ENCODE measurements at places on chromosomes 4 and X. TPM values are rescaled to one million over a fixed set of nuclear protein-coding genes. Genes with fewer than 3 reads are reported as not detected.

FAT4 gene
- total RNA-seq, result 0.04 TPM

TDO2 gene
- not detected for total RNA-seq

MTMR1 gene
- total RNA-seq, result 38.2 TPM

- DNase-seq, result no peak
- H3K36me3 ChIP-seq, result no peaks in the 10 kb centered on the region
- no peak overlapping the region for H3K27ac ChIP-seq
Observed at GRCh38 chrX:68632491-68632890, 15.0 kb upstream of the STARD8 start.

DNA sequence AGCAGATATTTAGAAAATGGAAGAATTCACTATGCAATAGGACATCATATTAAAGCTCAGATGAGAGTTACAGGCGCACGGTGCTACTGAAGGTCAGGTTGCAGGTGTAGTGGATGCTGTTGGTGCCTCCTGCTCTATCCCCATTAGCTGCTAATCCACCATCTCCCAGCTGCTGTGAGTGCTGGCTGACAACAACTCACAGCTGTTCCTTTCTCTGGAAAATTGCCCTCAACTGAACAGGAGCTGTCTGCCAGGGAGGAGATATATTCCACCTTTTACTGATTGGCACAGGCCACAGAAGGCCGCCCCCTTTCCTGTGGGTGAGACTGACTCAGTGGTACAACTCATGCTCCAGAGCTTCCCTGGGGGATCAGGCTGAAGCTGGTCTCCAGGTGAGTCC lies 48.7 kb downstream of the UCHL1 start:
- no peak overlapping the region for H3K27ac ChIP-seq
- H3K27me3 ChIP-seq, result no peaks in the 10 kb centered on the region
- H3K36me3 ChIP-seq, result no peaks in the 10 kb centered on the region
- no peaks in the 10 kb centered on the region for H3K4me1 ChIP-seq
- H3K4me3 ChIP-seq, result no peak overlapping the region

- no peak for DNase-seq
- no peak overlapping the region for H3K4me3 ChIP-seq
- H3K36me3 ChIP-seq, result no peaks in the 10 kb centered on the region
- H3K27ac ChIP-seq, result no peak overlapping the region
Observed at GRCh38 chr4:76090241-76090691, 15.8 kb downstream of the ART3 start.

- no peaks in the 10 kb centered on the region for H3K36me3 ChIP-seq
- H3K4me3 ChIP-seq, result no peak overlapping the region
- DNase-seq, result no peak
- no peak overlapping the region for H3K27ac ChIP-seq
Observed at GRCh38 chr4:128525992-128526630, 238.5 kb upstream of the PGRMC2 start.

- DNase-seq, result no peak
- H3K4me3 ChIP-seq, result no peak overlapping the region
- H3K27ac ChIP-seq, result no peak overlapping the region
- H3K27me3 ChIP-seq, result peaks cover 76% of the 10 kb centered on the region
- peaks cover 7% of the 10 kb centered on the region for H3K4me1 ChIP-seq
Observed at GRCh38 chr4:84498203-84498934, 723 bp downstream of the NKX6-1 start.

GRCh38 chrX:47206316-47206715 lies 12.2 kb upstream of the CDK16 start:
- H3K27ac ChIP-seq, result no peak overlapping the region
- no peaks in the 10 kb centered on the region for H3K27me3 ChIP-seq
- no peak overlapping the region for H3K4me3 ChIP-seq
- peaks cover 57% of the 10 kb centered on the region for H3K36me3 ChIP-seq

DNA sequence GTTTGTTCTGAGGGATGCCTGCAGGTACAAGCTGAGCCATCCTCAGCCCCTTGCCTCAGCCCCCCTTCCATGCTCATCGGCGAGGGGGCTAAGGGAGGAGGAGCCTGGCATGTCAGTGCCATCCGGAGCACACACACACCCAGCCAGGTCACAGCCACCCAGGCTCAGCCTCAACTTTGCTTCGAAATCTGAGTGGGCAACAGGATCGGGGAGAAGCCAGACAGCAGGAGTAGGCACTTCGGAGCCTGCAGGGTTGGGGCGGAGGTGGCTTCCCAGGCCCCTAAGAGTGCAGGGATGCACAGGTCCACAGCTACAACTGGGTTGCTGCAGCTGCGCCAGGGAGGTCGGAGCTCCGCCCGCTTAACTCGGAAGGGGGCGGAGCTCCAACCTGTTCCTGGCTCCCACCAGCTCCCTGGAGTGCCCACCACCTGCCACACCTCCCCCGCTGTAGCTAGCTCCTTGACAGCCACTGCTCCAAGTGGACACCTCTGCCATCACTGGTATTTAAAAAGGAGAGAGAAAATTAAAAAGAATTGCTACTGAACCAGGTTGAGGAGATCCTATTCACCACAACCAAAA lies 192.9 kb upstream of the GALNT7 start:
- DNase-seq, result no peak
- H3K27me3 ChIP-seq, result no peaks in the 10 kb centered on the region
- H3K27ac ChIP-seq, result no peak overlapping the region
- H3K4me3 ChIP-seq, result no peak overlapping the region
- no peaks in the 10 kb centered on the region for H3K36me3 ChIP-seq

GRCh38 chrX:71615056-71615455 lies 3.3 kb downstream of the CXCR3 start:
- H3K27ac ChIP-seq, result no peak overlapping the region
- no peaks in the 10 kb centered on the region for H3K36me3 ChIP-seq
- no peaks in the 10 kb centered on the region for H3K27me3 ChIP-seq
- no peak for DNase-seq
- H3K4me1 ChIP-seq, result peaks cover 18% of the 10 kb centered on the region

DNA sequence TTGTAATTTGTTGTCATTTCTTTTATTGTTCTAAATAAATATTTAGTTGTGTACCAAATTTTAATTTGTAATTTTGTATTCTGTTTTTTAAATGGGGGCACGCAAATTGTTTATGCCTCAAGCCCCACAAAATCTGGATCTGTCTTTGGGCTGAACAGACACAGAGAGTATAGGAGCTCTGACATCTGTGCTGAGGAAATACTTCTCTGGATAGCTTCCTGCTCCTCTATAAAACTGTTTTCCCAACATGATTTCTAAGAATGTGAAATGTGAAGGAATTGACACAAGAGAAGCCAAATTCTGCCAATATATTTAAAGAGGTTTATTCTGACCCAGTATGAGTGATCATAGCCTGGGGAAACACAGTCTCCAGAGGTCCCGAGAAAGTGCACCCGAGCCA lies 93.0 kb downstream of the IL13RA2 start:
- H3K4me1 ChIP-seq, result no peaks in the 10 kb centered on the region
- no peaks in the 10 kb centered on the region for H3K36me3 ChIP-seq
- H3K27ac ChIP-seq, result no peak overlapping the region
- no peaks in the 10 kb centered on the region for H3K27me3 ChIP-seq
- H3K4me3 ChIP-seq, result no peak overlapping the region
- no peak for DNase-seq

GRCh38 chr4:88722828-88723227 lies 25.2 kb upstream of the NAP1L5 start:
- no peak overlapping the region for H3K4me3 ChIP-seq
- no peak overlapping the region for H3K27ac ChIP-seq
- DNase-seq, result no peak
- peaks cover 25% of the 10 kb centered on the region for H3K36me3 ChIP-seq

- no peak overlapping the region for H3K4me3 ChIP-seq
- no peak overlapping the region for H3K27ac ChIP-seq
- peaks cover 11% of the 10 kb centered on the region for H3K36me3 ChIP-seq
- H3K27me3 ChIP-seq, result no peaks in the 10 kb centered on the region
Observed at GRCh38 chr4:24564488-24564887, 19.9 kb downstream of the DHX15 start.

DNA sequence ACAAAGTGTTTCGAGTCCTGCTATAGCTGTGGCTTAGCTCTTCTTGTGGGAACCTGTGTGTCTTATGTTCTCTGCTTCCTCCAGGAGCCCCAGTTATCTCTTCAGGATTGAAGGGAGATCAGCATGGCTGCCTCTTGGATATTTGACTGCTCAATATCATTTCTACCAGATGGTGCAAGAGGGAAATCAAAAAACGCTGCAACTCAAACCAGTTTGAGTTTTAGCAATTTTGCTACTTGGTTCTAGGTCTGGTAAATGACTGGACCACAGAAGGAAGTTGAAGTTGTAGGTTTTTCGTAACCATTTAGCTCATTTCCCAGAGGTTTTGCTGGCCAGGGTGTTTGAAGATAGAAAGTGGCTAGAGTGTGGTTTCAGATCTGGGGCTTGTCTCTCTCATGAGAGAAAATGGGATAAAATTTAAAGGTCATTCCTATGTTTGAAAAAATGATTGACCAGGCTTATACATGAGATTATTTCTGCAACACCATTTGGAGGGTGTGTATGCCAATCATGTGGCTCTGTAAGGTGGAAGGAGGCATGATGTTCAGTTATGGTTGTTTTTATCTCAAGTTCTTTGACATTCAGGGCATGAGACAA lies 210.4 kb downstream of the SPRY1 start:
- no peaks in the 10 kb centered on the region for H3K4me1 ChIP-seq
- no peak for DNase-seq
- H3K27ac ChIP-seq, result no peak overlapping the region
- no peak overlapping the region for H3K4me3 ChIP-seq
- H3K36me3 ChIP-seq, result no peaks in the 10 kb centered on the region

DNA sequence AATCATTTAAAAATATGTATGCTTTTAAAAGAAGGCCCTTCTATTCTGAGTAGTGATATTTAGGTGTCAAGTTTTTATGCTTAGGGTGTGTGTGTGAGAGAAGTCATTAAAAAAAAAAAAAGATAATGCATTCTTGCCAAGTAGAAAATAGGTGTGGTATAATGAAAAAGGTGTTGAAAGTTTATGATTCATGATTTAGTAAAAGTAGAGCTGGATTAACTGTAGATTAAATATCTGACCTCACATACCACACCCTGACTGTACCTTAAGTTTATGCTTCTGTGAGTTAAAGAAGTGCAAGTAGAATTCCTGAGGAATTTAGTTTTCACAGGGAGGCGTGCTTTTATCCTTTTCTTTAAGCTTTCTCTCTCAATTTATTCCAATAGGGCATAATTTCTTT lies 71.1 kb downstream of the BMPR1B start:
- H3K36me3 ChIP-seq, result no peaks in the 10 kb centered on the region
- no peak for DNase-seq
- H3K4me1 ChIP-seq, result no peaks in the 10 kb centered on the region

- no peaks in the 10 kb centered on the region for H3K36me3 ChIP-seq
- H3K27ac ChIP-seq, result no peak overlapping the region
- no peak overlapping the region for H3K4me3 ChIP-seq
- no peaks in the 10 kb centered on the region for H3K4me1 ChIP-seq
Observed at GRCh38 chrX:104370089-104370488, 115.4 kb upstream of the ESX1 start.
